ENCODE measurements at places on chromosomes 12 and 14.
A peak's percentile ranks its signal among the peaks of the same experiment; 100 is the strongest.

DNA sequence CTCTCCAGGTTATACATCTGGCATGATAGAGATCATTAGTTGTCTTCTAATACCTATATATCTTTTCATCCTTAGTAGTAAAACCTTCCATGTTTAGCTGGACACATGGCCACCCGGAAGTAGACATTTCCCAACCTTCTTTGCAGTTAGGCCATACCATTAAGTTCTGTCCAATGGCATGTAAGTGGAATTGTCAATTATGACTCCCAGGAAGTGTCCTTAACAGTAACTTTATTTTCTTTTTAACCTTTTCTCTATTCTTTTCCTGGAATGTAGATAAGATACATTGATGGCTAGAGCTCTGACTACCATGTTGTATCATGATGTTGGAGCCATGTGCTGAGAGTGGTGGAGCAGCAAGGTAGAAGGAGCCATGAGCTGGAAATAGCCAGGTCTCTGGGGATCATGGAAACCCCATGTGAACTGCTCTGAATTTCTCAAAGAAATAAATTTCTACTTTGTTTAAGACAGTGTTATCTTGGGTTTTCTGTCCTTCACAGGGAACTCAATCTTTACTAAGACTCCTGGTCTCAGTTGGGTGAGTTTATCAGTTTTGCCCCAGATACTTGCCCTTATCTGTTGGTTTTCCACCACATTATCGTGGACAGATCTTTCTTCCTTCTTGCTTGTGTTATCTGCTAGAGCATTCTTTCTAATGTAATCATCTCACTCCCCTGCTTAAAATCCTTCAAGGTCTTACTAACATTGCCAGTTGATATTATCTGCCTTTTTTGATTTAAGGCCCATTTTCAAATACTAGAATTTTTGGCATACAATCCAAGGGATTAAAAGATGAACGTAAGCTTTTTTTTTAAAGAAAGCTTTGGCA, 5.1 kb upstream of the LTA4H start:
- H3K27me3 ChIP-seq, result no peaks in the 10 kb centered on the region
- H3K27ac ChIP-seq, result no peak overlapping the region
- no peak overlapping the region for H3K4me3 ChIP-seq

- peak; percentile 75 for DNase-seq
- H3K36me3 ChIP-seq, result no peaks in the 10 kb centered on the region
- peaks cover 57% of the 10 kb centered on the region for H3K4me1 ChIP-seq
- peak overlapping the region; percentile 90 for H3K4me3 ChIP-seq
Observed at GRCh38 chr12:123076604-123077297, 74.1 kb downstream of the PITPNM2 start.

DNA sequence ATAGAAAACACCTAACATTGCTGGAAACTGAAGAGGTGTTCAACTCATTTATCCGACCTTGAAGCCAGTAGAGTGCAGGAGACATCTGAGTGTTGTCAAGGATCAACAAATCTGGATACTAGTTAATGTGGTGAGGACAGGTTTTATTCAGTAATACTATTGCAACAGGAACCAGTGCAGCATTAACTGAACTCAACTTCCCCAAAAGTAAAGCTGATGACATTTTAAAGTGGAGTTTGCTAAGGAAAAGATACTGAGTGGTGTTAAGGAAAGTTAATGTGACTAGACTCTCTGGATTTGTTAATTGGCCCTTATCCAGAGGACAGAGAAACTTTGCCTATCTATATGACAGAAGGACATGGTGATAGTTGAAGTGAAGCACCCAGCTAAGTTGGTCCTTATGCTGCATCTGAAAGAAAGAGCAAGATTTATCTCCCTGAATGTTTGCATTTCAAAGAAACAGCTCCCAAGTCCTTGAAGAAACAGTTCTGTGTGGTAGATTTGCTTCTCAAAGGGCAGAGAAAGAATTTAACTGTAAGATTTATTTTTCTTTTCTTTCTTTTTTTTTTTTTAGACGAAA, 1.2 kb upstream of the CLEC7A start:
- no peak overlapping the region for H3K27ac ChIP-seq
- DNase-seq, result no peak
- peaks cover 24% of the 10 kb centered on the region for H3K27me3 ChIP-seq
- H3K4me1 ChIP-seq, result peaks cover 17% of the 10 kb centered on the region

DNA sequence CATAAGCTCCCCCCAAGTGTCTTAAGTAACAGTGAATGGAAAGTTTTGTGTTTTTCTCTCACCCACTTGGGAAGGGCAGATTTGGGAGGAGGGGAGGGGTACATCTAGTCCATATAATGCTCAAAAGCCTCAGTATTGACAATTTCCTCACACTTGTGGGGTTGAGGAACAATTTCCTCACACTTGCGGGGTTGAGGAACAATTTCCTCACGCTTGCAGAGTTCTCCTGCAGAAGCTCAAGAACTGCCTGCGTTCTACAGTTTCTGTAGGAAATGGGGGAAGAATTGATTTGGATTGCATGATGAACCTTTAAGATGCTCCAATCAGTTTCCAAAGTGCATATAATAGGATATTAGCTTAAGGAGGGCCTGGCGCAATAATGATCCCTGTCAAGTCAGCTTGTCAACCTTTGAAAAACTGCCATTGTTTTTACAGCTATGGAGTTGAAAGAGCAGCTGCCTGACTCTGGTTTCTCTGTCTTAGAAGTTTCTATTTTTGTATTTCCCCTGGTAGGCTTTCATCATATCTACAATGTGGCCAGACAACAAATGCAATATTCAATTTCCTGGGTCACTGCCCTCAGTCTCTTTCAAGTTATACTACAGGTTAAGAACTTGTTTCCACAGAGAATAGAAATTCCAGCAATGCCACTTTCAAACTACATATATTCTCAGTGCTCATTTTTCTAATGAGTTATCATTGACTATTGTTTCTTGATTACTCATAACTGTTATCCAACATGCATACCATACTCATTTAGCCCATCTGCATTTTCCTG, 66.5 kb downstream of the PLEKHG7 start:
- H3K36me3 ChIP-seq, result peaks cover 3% of the 10 kb centered on the region
- DNase-seq, result no peak
- H3K4me3 ChIP-seq, result no peak overlapping the region
- no peaks in the 10 kb centered on the region for H3K27me3 ChIP-seq

DNA sequence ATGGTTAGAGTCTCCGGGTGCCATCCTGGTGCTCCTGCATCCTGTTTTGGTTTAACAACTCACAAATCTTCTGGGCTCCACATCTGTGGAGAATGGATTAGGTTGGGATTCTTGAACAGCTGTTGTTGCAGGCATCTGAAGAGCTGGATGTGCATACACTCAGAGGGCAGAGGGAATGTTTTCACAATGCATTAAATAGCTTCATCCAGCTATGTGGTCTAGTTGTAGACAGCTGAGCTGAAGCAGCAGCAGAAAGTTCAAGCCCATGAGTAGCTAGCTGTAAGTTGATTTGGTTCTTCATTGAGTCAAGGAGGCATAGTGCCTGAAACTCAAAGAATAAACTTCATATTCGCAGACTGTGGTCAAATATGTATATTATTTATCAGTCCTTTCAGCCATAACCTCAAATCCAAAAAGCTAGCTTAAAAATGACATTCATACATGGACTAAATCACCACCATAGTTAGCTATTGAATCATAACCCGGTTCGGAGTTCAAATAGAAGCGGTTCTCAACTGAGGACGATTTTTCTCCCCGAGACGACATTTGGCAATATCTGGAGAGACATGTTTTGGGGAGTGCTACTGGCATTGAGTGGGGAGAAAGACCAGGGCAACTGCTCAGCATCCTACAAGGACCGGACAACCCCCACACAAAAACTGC, 858 bp upstream of the ANKRD13A start:
- H3K4me3 ChIP-seq, result peak overlapping the region; percentile 90
- peak overlapping the region; percentile 99 for H3K27ac ChIP-seq
- no peak for DNase-seq
- peaks cover 52% of the 10 kb centered on the region for H3K4me1 ChIP-seq
- no peaks in the 10 kb centered on the region for H3K27me3 ChIP-seq
- H3K36me3 ChIP-seq, result peaks cover 4% of the 10 kb centered on the region

GRCh38 chr12:30850684-30851083, 75.9 kb upstream of the TSPAN11 start:
- DNase-seq, result no peak
- H3K36me3 ChIP-seq, result no peaks in the 10 kb centered on the region
- H3K4me1 ChIP-seq, result peaks cover 10% of the 10 kb centered on the region
- H3K4me3 ChIP-seq, result peak overlapping the region; percentile 2
- H3K27me3 ChIP-seq, result peaks cover 5% of the 10 kb centered on the region

GRCh38 chr12:127241072-127241817, 1025.7 kb upstream of the TMEM132C start:
- H3K4me3 ChIP-seq, result no peak overlapping the region
- peaks cover 13% of the 10 kb centered on the region for H3K27me3 ChIP-seq
- no peak overlapping the region for H3K27ac ChIP-seq
- DNase-seq, result no peak
- H3K36me3 ChIP-seq, result no peaks in the 10 kb centered on the region
- peaks cover 2% of the 10 kb centered on the region for H3K4me1 ChIP-seq

DNA sequence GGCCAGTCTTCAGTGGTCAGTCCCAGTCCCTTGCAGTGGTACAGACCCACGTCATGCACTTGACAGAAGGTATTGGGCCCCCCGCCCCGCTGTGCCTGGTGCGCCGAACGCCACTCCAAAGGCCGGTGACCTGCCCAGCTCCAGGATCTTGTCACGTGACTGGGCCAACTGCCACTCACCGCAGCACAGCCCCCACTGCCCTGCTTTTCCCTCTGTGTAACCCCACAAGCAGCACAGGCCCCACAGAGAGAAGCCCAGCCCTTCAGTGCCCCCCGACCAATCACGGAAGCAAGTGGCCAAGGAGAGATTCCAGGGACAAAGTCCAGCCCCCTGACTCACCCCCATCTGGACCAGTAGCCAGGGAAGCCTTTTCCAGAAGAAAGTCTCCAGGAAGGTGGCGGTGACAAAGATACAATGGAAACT, 498 bp downstream of the GPR132 start:
- H3K4me3 ChIP-seq, result peak overlapping the region; percentile 92
- H3K27me3 ChIP-seq, result no peaks in the 10 kb centered on the region
- peaks cover 68% of the 10 kb centered on the region for H3K4me1 ChIP-seq
- peak; percentile 53 for DNase-seq
- peak overlapping the region; percentile 90 for H3K27ac ChIP-seq

DNA sequence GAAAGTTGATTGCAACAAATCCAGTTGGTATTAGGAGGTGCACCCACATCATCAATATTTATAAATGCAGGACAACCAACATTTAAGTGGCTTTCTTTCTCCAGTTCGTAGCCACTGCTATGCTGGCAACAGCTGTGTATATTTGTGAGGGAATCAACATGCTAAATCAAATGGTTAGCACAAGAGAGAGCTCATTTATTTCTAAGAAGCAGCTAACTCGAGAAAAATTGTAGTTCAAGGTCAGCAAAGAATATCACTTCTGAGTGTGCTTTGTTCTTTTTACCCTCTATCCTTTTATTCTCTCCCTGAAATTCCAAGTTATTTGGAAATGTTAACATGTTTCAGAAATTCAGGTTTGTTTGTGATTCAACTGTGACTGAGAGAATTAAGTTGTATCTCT, 137.3 kb downstream of the NAV3 start:
- no peaks in the 10 kb centered on the region for H3K27me3 ChIP-seq
- H3K4me1 ChIP-seq, result no peaks in the 10 kb centered on the region
- H3K36me3 ChIP-seq, result no peaks in the 10 kb centered on the region
- DNase-seq, result no peak

DNA sequence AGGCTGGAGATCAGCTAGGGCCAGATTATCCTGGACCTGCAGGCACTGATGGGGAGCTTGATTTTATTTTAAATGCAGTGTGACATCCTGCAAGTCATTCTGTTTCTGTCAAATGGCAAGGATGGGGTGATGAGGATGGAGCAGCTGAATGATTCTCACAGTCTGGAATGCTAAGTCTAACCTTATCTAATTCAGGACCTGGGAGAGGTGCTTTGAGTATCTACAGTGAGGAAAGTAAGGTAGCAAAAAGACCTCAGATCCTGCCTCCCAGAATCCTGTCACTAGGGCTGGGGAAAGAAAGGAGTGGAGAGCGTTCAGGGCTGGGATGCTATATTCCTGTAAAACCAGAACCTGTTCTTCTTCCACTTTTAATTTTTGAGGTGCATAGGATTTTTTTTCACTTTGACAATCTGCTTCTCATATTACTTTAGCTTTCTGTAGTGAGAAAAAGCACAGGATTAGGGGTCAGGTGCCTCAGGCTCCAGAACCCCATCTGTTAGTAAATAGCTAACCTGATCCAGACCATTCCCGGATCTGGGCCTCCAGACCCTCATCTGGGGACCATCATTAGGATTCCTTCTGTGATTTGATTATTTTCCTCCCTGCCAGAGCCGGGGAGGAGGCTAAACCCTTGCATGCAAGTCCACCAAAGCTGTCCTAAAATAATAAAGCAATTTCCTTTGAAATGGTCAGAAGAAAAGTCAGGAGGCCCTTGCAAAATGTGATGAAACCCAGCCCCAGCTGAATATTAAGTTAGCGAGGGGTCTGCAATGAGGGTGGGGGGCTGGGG, 54.7 kb downstream of the ASCL1 start:
- no peak overlapping the region for H3K4me3 ChIP-seq
- H3K27me3 ChIP-seq, result peaks cover 19% of the 10 kb centered on the region
- H3K4me1 ChIP-seq, result no peaks in the 10 kb centered on the region
- no peak overlapping the region for H3K27ac ChIP-seq
- no peaks in the 10 kb centered on the region for H3K36me3 ChIP-seq
- DNase-seq, result no peak

DNA sequence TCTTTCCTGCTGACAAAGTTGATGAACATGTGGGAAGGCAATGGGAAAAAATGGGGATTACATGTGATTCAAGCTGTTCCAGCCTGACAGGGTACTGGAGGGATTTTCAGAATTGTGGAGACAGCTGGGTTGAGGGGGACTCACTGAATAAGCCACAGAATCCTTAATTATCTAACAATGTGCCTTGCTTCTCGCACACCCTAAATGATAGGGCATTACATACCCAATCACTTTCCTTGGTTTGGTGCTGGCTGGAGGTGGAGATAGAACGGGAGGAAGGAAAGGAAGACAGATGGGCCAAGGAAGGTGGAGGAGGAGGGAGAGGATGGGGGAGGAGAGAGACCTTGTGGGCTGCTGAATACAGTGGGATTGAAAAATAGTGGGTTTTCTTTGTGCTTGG, 20.7 kb downstream of the PELI2 start:
- no peaks in the 10 kb centered on the region for H3K36me3 ChIP-seq
- H3K27ac ChIP-seq, result no peak overlapping the region
- H3K4me3 ChIP-seq, result no peak overlapping the region

DNA sequence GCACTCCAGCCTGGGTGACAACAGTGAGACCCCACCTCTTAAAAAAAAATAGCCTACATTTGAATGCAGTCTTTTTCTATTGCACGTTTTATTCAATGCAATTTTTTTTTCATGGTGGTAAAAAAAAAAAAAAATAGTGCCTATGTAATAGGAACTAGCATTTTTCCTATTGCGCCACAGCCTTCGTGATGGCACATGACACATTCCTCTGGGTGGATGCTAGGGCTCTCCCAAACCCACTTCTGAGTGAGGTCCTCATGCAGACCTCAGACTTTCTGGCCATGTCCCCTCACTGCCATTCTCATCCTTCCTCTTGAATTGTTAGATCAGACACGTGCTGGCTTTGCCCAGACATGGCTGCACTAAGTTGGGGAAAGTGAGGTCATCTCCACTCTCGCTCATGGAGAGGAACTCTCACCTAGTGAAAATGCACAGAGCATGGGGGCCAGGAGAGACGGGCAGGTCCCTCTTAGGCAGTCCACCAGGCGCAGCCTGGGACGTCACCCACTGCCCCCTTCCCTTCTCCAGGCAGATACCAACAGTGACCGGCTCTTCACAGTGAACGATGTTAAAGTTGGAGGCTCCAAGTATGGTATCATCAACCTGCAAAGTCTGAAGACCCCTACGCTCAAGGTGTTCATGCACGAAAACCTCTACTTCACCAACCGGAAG, 19.2 kb downstream of the DCAF4 start:
- DNase-seq, result no peak
- no peak overlapping the region for H3K27ac ChIP-seq
- peaks cover 11% of the 10 kb centered on the region for H3K4me1 ChIP-seq
- H3K27me3 ChIP-seq, result no peaks in the 10 kb centered on the region
- H3K36me3 ChIP-seq, result peaks cover 21% of the 10 kb centered on the region
- no peak overlapping the region for H3K4me3 ChIP-seq

Measured in activated naive CD8-positive, alpha-beta T cell treated with anti-CD3 and anti-CD28 coated beads for 36 hours (primary cell).